Right renal pelvis (tissue), 4 donors: ENCODE measurements at places on chromosomes 6 and 20. TPM values are rescaled to one million over a fixed set of nuclear protein-coding genes. Genes with fewer than 3 reads are reported as not detected.

AGER gene
- 21.4 TPM for polyA plus RNA-seq

FERMT1 gene
- polyA plus RNA-seq: 4.4 TPM

BPIFB4 gene
- polyA plus RNA-seq: not detected

TEAD3 gene
- polyA plus RNA-seq: 44.6 TPM

HLA-DQA1 gene
- polyA plus RNA-seq: 3.6 TPM

STK35 gene
- 17.0 TPM for polyA plus RNA-seq
